Lung microvascular endothelial cell (primary cell): ENCODE measurements at places on chromosomes 1 and 21. TPM values are rescaled to one million over a fixed set of nuclear protein-coding genes. Genes with fewer than 3 reads are reported as not detected.

ZNF683 gene
- not detected in 2 replicates for total RNA-seq

RGS13 gene
- total RNA-seq = not detected in 2 replicates

GSTM1 gene
- not detected in 2 replicates for total RNA-seq

ZNF648 gene
- not detected in 2 replicates for total RNA-seq

DHCR24 gene
- 55.8 and 67.1 TPM in 2 replicates for total RNA-seq

DNA sequence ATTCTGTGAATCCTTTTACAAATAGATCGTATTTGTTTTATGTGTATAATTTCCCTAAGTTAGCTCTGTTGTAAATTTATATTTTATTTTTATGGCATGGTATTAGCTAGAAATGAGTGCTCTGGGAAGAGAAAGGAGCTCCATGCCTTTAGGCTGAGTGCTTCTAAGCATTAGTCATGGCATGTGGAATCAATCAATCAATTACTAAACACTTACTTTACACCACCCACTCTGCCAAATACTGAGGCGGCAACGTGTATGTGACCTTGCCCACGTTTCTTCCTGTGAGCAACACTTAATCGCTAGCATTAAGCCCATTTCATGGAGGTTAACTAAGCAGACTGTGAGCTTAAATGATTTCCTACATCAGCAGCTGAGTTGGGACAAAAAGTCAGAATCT lies 7.2 kb upstream of the BECN2 start:
- no peak for DNase-seq

DNA sequence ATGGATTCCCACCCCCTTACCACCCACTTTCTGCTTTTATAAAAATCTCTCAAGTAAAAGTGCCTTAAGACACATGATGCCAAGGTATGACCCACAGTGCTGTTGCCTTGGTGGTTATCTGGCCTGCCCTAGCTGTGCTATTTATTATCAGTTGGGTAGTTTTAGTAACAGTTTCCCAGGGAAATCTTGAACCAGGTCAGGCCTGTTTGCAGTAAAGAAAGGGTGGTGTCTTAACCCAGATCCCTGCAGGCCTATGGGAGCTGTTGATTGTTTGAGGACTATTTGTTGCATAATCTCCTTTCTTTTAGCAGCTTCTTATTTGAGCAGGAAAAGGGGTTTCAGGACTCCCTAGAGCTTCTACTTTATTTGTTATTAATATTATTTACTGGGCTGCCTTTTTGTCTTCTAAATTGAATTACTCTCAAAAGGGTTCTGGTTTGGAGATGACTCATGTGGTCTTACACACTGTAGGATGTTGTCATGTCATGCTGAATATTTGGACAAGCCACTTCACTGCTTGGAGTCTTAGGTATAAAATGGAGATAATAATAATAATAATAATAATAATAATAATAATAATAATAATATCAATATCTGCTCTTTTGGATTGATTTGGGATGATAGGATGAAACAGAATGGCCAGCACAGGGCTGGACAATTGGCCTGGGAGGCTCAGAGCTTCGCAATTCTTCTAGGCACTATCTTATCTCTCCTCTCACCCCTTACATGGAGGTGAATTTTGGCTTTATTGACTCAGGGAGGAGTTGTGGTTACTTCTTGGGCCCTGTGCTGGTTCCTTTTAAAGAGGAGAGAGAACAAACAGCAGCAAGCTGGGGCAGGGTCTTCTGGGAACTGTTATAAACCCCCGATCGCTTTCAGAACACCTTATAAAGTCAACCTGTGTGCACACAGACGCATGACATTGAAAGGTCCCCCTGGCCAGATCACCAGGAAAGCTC lies 252.1 kb downstream of the PRDM2 start:
- DNase-seq = no peak

- DNase-seq = no peak
These were observed 5.5 kb upstream of the SNX27 start for GRCh38 chr1:151606384-151606783.

DNA sequence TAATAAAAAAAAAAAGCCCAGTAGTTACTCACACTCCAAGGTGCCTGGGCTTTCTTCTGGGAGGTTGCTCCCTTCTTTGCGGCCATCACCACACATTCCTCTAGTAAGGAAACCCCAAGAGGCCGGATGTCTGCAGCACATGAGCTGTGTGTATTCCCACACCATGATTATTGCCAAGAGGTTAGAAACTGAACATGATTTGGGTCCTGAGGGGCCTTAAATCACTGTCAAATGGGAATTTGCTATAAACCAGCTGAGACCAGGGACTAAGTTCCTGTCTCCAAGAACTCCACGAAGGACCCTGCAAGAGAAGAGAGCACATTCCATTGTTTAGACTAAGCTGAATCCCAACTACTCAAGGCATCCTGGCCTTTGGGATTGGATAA lies 85.3 kb upstream of the SSX2IP start:
- no peak for DNase-seq

GRCh38 chr1:221246628-221247415 lies 367.6 kb downstream of the HLX start:
- no peak for DNase-seq

- DNase-seq = no peak
These were observed 140.5 kb upstream of the MAP1LC3C start for GRCh38 chr1:242139442-242139841.

DNA sequence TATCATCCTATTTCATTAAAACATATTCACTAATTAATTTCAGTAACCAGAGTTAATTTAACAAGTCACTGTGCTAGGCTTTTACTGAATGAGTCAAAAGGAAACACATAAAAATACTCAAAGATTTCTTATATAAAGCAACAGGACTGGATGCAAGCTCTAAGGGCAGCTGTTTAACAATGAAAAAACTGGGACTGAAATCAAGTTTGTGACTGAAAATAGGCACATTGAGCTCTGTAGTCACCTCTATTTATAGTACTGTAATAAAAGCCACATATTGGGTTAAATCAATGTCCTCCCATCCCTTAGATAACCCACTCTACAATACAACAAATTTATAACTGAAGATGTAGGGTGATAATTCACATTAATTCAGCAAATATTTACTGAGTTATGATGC lies 52.4 kb downstream of the SMYD3 start:
- DNase-seq = no peak

DNA sequence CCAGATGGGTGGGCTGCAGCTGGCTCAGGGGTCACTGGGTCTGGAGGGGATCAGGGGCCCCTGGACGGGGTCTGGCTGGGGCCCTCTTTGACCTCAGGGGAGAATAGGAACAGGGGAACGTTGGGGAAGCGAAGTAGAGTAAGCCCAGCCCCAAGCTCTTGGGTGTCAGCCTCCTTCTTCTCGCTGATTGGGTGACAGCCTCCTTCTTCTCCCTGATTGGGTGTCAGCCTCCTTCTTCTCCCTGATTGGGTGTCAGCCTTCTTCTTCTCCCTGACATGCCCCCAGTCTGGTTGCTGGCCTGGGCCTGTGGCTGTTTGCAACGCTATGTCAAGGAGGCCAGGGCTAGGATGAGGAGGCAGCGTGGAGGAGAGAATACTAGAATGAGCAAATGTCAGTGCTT lies 76.7 kb upstream of the CASZ1 start:
- DNase-seq = no peak

DNA sequence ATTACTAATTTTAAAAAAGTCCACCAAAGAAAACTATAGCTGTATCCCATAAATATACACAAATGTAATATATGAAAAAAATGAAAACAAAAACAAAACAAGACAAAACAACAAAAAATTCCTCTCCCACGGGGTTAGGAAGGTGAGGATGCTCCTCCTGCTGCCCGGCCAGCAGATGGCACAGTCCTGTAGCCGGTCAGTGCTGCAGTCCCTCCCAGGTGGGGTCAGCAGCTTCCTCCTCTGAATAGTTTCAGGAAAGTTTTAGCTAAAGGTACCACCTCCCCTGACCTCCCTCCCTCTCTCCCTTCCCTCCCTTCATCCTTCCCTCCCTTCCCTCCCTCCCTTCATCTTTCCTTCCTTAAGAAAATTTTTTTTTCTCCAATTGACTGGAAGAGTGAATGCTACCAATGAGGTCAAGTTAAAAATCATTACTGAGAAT lies 67.8 kb upstream of the BCL10 start:
- DNase-seq = peak; percentile 93
